WTC11 (cell line): ENCODE measurements at places on chromosomes 12 and 14.

- no peak for DNase-seq
Observed at GRCh38 chr14:43981135-43981768, 525.8 kb downstream of the FSCB start.

GRCh38 chr12:72077111-72077820, 138.6 kb downstream of the TPH2 start:
- no peak for DNase-seq

DNA sequence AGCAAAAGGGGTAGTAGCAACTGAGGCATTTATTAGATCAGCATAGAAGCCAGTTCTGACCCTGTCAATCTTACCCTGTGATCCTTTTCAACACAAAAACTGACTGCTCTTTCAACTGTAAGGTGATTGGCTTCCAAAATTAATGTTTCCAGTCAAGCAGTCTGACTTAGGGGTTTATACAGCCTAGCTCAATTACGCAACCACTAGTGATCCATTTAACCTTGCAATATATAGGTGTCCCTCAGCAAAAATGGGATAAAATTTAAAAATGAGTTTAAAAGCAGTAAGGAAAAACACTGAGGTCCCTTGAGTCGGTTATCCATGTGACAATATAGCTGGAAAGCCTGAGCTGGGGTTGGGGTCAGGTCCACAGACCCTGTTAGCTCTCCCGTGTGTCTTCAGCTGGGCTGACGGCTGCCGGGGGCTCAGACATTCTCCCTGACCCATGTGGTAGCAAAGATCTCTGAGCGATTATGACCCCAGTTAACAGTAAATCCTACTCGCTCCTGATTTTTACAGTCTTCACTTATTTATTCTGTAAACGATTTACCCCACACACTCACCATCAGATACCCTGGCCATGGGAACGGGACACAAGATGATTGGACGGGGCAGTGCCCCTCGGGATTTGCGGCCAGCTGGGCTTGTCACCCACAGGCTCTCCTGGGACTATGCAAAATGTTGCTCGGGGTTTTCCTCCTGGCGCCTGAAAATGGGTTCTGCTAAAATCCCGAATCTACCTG, 16.6 kb downstream of the ADGRD1 start:
- DNase-seq, result no peak

- DNase-seq, result peak; percentile 38
Observed at GRCh38 chr14:95255013-95255412, 64.7 kb downstream of the CLMN start.

GRCh38 chr12:124680863-124681778, 113.7 kb upstream of the NCOR2 start:
- DNase-seq, result peak; percentile 39

GRCh38 chr12:71846322-71846940, 6.9 kb downstream of the TBC1D15 start:
- DNase-seq, result no peak

DNA sequence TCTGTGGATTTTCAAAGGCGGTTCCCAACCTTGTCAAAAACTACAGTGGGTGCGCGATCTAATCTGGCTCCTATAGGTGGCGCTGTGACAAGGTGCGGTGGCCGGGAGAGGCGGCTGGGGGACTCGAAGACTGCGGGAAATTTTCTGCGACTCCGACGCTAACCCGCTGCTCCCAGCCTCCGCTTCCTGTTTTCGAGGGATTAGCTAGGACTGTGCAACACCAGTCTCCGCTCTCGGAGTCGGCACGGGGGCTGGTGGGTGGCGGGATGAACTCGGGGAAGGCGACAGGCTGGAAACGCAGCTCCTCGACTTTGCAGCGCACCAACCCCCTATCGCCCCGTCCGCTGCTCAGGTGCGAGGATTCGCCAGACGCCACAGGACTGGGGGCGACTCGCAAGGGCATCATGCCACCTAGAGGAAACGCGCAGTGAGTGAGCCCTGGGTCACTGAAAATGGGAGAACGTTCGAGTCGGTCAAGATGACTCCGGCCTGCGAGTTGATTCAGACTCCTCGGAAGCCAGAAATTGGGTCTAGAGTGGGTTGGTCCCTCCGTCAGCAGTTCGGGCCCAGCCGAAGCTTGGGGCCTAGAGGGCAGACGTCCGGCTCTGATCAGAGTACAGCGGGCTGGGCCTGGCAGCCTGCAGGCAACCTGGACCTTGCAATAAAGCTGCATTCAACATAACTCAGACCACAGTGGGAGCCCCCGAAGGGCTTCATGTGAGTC, 5.5 kb upstream of the PAX9 start:
- DNase-seq, result peak; percentile 84

GRCh38 chr14:58718226-58719205, 80.8 kb downstream of the DACT1 start:
- DNase-seq, result no peak

DNA sequence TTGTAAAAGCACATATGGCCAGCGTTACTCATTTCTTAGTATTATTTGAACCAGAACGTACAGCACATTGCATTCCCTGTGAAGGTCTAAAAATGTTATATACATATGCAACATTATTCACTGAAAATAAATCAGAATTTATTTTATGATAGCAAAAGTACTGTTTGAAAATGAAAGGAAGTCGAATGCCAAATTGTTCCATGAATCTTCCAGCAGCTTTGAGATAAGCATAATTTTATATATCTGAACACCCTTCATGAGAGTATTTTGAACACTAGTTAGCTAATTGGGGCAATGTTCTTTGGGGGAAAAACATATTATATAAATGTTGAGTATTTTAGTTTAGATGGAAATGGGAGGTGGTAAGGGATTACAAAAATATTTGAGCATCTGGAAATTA, 300.7 kb upstream of the SYT1 start:
- no peak for DNase-seq

DNA sequence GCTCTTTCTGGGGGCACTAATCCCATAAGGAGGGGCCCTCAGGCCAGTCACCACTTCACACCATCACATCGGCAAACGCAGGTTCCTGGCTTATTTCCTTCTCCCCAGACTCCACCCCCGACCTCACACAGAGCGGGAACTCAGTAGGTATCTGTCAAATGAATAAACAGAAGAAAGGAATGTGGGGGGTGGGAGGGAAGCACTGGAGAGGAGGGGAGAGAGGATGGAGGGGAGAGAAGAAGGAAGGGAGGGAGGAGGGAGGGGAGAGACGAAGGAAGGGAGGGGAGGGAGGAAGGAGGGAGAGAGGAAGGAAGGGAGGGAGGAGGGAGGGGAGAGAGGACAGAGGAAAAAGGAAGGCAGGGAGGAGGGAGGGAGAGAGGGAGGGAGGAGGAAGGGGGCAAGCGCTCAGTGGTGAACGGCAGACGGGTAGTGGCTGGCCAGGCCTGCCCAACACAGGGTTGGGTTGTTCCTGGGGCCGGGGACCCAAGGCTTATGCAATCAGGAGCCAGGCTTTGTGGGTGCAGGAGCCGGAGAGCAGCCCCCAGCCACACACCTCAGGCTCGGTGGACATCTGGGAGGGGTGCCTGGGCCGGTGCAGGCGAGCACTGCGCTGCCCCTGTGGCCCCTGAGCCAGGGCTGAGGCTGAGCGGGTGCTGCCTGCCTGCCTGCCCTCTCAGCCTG, 52.6 kb upstream of the FBRSL1 start:
- peak; percentile 71 for DNase-seq

DNA sequence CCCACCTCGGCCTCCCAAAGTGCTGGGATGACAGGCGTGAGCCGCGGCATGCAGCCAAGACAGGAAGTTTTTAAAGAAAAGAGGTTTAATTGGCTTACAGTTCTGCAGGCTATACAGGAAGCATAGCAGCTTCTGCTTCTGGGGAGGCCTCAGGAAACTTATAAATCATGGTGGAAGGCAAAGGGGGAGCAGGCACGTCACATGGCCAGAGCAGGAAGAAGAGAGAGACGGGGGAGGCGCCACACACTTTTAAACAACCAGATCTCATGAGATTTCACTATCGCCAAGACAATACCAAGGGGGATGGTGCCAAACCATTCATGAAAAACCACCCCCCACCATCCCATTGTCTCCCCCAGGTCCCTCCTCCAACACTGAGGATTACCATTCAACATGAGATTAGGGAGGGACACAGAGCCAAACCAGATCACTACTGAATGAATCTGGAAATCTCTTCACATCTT, 14.1 kb downstream of the CCDC63 start:
- DNase-seq, result no peak

GRCh38 chr12:83158613-83159207, 472.0 kb downstream of the TMTC2 start:
- no peak for DNase-seq

DNA sequence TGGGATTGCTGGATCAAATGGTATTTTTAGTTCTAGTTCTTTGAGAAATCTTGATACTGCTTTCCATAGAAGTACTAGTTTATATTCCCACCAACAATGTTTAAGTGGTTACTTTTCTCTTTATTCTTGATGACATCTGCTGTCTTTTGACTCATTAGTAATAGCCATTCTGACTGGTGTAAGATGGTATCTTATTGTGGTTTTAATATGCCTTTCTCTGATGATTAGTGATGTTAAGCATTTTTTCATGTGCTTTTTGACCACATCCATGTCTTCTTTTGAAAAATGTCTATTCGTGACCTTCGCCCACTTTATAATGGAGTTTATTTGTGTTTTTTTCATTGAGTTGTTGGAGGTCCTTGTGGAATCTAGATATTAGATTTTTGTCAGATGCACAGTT, 865.7 kb downstream of the SLC6A15 start:
- no peak for DNase-seq

- DNase-seq, result peak; percentile 65
Observed at GRCh38 chr14:49621114-49621881, 699 bp downstream of the MGAT2 start.

GRCh38 chr14:62673014-62673755, 372.1 kb downstream of the KCNH5 start:
- no peak for DNase-seq

GRCh38 chr14:68974759-68975347, 4.2 kb downstream of the ACTN1 start:
- DNase-seq, result no peak

- no peak for DNase-seq
Observed at GRCh38 chr12:113420996-113421595, 1.1 kb upstream of the SDSL start.

DNA sequence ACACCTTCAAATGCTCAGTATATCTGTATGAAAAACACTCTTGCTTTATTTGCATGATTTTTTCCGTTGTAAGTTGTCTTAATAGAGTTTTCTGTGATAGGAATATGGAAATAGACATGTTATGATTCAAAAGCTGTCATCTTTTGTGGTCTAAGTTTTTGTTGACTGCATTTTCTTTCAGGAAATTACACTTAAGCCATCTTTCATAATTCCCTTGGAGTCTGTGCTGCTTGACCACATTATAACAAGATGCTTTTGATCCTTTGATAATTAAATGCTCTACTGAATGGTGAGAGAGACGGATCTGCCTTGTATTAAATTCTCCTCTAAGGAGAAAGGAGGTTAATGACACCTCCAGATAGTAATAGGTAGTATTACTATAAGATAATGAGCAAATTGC, 272.8 kb upstream of the DAAM1 start:
- DNase-seq, result no peak

- peak; percentile 41 for DNase-seq
Observed at GRCh38 chr12:131928080-131928710, 881 bp upstream of the PUS1 start.

GRCh38 chr12:4015225-4016091, 142.3 kb upstream of the PARP11 start:
- DNase-seq, result no peak

- DNase-seq, result peak; percentile 53
Observed at GRCh38 chr12:6852651-6853354, 853 bp downstream of the USP5 start.

DNA sequence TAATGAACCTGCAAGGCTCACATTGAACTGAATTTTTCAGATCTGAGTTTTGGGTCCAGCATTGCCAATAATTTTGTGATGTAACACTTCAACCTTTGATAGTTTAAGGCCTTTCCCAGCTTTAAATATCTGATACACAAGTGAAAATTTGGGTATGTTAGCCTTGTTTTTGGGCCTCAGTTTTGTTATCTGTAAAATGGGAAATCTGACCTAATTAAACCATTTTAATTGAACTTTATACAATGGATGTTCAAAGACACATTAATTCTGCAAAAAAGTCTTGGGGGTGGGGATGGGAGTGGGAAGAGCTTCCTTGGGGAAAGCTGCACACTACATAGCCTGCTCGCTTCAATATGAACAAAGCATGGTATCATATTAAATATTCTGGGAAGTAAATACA, 5.2 kb upstream of the SPATS2 start:
- DNase-seq, result no peak

DNA sequence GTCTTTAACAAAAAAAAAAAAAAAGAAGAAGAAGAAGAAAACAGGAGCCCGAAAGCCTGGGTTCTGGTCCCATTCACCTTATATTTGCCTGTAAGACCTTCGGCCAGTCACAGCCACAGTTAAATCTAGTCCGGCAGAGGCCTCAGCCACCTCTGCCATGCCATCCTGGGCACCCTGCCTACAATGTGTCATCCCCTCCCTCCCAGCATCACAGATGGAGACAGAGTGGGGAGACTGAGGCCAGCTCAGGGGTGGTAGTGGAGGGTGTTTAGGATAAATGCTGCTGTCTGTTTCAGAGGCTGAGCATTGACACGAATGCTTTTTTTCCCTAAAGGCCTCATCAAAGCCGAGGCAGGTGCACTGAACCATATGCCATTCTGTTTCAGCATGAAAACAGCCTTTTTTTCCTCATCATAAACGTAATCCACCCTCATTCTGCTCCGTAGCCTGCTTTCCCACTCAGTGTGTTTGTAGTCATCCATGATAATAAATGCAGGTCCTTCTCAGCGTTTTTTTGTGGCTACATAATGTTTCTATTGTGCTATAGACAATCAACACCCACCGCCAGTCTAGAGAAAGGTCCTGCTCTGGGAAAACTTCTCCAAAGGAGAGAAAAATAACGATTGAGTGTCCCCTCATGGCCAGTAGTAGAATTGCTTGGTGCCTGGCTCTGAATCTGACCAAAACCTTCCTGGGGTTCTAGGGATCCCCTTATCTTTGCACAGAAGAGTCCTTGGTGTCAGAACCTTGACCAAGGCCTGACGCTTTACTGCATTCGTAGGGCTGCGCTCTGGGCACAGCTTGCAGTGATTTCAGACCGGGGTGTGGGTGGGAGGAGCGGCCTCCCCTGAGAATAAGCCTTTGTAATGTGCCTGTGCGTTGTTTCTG, 41.1 kb upstream of the TSPAN9 start:
- no peak for DNase-seq

DNA sequence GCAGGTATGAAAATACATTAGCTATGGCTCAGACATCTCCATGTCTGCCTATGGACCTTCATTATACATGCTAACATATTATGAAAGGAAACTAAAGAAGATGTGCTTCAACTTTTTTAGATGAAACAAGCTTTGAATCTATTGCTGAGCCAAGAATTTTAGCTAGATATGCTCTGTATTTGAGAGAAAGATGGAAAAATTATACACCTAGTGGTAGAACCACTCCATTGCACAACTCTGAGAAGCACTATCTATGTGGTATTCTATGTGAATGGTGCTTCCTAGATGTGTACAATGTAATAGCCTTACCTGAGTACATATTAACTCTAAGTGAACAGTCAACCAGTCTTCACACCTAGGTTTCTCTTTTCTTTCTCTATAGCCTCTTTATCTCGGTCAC, 17.3 kb downstream of the EPYC start:
- no peak for DNase-seq

GRCh38 chr12:64998371-64999147, 122.5 kb downstream of the WIF1 start:
- no peak for DNase-seq
